Stimulated activated CD4-positive, alpha-beta T cell treated with anti-CD3 and anti-CD28 coated beads, Interleukin-1b, Interleukin-23, amount 100 ng/mL, for 1 hour (primary cell): ENCODE measurements at places on chromosomes 2 and 18.

- DNase-seq = no peak
Observed at GRCh38 chr2:227160164-227160563, 3.8 kb downstream of the COL4A4 start.

- no peak for DNase-seq
Observed at GRCh38 chr2:179773986-179774385, 87.4 kb downstream of the ZNF385B start.

DNA sequence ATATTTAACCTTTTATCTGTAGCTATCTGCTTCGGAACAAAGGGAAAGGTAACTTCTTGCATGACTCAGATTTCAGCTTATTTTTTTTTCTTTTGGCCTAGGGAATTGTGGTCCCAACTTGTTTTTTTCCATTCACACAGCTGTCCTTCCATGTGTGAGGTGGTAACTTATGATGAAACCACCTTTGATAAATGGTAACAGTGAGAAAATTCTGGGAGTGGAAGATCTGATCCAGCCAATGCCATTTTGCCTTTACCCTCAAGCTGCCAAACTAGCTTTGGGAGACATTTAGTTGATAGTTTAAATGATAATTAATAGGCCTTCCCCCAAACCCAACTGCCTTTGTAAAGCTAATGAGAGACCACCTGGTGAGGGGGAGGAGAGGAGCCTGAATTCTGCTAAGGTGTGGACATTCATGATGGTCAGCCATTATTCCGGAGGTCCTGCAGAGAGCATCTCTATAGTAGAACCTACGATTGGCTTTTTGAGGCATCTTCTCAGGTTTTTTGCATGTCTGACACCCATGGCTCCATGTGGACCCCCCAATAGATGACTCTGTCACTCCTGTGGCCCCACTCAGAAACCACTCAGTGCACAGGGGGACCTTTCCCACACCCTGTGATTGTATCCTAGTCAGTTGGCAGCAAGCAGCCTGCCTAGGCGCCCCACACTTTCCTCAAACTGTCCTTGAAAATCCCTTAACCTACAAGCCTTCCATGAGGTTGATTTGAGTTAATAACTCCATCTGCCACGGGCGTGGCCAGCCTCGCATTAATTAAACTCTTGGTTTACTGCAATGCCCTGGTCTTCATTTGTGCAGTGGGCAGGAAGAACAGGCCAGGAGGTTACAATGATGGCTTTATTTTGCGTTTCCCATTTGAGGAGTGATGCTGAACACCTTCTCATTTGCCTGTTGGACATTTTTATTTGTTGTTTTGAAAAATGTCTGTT, 263.5 kb upstream of the PXDN start:
- DNase-seq = no peak

- no peak for DNase-seq
Observed at GRCh38 chr2:177275743-177276055, 11.2 kb upstream of the NFE2L2 start.

GRCh38 chr18:45749918-45750689, 26.1 kb downstream of the SLC14A1 start:
- no peak for DNase-seq

DNA sequence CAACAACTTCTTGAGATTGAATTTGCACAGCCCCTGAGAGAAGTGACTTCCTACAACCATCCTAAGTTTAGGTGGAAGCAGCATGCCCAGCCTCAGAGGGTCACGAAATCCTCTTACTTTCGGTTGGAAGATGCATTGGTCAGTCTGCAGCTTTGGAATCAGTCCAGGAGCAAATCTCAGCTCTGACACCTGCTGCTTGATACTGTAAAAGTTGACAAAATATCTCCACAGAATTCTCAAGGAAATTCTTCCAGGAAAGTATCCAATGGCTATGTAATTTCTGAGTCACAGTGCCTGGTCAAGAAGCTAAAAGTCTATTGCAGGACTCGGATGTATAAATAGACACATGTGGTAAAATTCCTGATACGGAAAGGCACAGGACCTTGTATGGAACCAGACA, 414.5 kb upstream of the GYPC start:
- DNase-seq = no peak

DNA sequence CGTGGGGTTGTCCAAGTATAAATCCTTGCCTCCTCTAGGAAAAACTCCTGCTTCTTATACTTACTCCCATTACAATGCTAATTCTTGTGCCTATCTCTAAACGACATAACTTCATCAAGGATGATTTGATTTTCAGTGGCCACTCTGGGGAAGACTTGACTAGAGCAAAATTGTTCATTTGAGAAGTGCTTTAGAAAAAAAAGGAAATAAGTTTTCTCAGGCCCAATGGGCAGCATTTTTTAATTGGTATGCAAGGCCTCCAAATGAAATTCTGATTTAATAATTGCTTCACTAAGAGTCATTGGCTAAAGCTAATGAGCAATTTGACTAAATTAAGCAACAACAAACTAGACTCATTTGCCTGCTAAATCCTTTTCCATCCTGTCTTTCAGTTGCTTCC, 496.1 kb downstream of the TSN start:
- no peak for DNase-seq

DNA sequence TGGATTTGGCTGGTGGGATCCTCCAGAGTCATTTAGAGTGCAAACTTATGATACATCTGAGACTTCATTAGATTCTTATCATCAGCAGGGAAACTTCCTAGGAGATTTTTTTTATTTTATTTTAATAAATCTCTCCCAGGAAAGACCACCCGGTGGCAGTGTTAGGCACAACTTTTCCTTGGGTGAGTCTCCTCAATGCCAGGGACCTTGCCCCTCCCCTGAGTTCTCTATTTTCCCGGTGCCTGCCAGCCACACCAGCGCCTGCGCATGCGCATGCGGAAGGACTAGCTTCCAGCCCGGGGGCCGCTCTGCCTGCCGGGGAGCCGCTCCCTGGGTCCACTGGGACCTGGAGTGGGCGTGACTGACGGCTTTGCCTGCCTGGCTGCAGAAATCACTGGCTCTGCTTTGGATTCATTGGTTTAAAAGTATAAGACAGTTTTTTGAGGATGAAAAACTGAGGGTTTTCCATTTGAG, 86.6 kb downstream of the TMEM182 start:
- no peak for DNase-seq

GRCh38 chr2:206831442-206831995, 66.1 kb downstream of the FASTKD2 start:
- DNase-seq = no peak
